ENCODE measurements at places on chromosomes 12 and 14.

- no peak for DNase-seq
Measured at GRCh38 chr14:100261621-100262020, 22.7 kb downstream of the YY1 start.

DNA sequence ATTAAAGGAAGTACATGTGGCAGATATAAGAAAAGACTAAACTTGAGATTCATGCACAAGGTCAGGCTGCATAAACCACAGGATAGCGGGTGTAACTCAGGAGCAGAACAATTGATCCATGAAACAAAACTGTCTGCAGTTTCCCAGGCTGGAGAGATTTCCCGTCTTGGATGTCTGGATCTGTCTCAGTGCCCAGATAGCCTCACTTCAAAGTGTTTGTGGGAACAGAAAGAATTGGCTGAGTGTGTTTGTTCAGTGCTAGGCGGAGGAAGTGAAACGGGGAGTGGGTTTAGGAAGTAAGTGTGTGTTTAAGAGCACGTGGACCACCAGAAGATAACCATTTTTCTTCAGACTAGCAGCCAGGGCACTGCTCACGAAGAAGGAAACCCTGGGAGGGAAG, 1.4 kb upstream of the RNASE10 start:
- no peak for DNase-seq

DNA sequence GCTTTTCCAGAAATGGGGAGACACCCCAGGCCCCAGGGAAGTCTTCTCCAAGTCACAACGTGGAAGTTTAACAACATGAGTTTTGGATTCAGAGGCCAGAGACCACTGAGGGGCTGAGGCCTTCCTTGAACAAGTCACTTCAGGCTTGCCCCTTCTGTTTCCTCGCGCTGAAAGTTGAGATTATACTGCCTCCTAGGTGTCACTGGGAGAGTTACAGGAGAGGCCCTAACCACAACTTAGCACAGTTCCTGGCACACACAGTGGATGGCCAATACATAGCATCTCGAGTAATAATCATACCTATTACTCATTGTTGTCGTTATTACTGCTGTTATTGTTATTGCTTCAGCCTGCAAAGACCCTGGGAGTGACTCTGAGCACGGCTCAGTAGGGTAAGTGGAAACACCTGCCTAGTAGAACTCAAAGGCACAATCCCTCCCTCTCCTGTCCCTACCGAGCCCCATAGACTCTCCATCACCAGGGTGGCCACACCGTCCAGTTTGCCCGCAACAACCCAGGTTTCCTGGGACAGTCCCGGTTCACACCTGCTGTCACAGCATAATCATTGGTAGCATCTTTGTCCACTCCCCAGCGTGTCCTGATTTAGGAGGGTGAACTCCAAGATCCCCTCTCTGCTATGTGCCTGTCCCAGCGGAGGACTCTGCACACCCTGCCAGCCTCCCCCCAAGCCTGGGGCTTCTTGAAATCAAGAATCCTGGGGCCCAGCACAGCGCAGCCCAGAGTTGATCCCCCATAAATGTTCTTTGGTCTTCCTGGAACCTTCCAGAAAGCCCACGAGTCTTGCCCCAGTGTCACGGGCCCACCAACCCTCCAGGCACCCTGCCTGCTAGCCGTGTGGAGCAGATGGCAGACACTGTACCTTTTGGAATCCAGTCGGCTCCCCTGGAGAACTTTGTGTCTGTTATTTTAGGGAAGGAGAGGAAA, 85.0 kb downstream of the SYNE3 start:
- no peak for DNase-seq

- DNase-seq: no peak
Measured at GRCh38 chr12:90808568-90808967, 146.4 kb downstream of the CCER1 start.

GRCh38 chr12:46521145-46521544, 148.6 kb upstream of the SLC38A2 start:
- no peak for DNase-seq

GRCh38 chr14:77265561-77266335, 5.3 kb downstream of the NGB start:
- DNase-seq: no peak

DNA sequence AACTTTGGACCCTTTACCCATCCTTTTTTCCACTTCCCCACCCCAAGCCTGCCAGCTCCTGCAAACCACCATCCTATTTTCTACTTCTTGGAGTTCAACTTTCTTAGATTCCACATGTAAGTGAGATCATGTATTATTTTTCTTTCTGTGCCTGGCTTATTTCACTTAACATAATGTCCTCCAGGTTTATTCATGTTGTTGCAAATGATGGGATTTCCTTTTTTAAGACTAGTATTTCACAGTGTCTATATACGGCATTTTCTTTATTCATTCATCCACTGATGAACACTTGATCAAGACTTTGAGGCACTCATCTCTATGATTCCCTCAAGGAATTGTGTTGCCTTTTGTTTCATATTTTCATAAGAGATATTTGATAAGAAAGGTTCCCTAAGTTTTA, 5.6 kb upstream of the PRPF39 start:
- DNase-seq: no peak

- no peak for DNase-seq
Measured at GRCh38 chr12:131209082-131210070, 255.7 kb downstream of the ADGRD1 start.

GRCh38 chr12:48142818-48143674, 14.3 kb downstream of the ASB8 start:
- no peak for DNase-seq

GRCh38 chr14:88492272-88493089, 62.3 kb downstream of the PTPN21 start:
- DNase-seq: peak; percentile 58

DNA sequence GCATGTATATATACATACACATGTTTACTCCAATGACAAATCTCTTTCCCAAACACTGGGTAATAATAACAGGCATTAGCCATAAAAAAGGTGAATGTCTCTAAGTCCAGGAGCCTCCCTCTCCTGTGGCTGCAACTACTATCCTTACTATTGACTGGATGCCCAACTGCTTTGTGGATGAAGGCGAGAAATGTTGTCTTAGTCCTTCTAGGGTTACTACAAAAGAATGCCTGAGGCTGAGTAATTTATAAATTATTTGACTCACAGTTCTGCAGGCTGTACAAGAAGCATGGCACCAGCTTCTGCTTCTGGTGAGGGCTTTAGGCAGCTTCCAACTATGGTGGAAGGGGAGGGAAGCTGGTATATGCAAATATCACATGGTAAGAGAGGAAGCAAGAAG, 366.0 kb upstream of the DDHD1 start:
- DNase-seq: peak; percentile 41

All from AG04450 (cell line).